GM23338 (cell line): ENCODE measurements at places on chromosomes 13 and 19. TPM values are rescaled to one million over a fixed set of nuclear protein-coding genes. Genes with fewer than 3 reads are reported as not detected.

SMIM24 gene
- total RNA-seq: 4.7 and 5.0 TPM in 2 replicates

ZNF17 gene
- 10.7 and 15.0 TPM in 2 replicates for total RNA-seq

MAST1 gene
- total RNA-seq: 13.4 and 19.9 TPM in 2 replicates

ZNF653 gene
- total RNA-seq: 4.9 and 5.3 TPM in 2 replicates

DNA sequence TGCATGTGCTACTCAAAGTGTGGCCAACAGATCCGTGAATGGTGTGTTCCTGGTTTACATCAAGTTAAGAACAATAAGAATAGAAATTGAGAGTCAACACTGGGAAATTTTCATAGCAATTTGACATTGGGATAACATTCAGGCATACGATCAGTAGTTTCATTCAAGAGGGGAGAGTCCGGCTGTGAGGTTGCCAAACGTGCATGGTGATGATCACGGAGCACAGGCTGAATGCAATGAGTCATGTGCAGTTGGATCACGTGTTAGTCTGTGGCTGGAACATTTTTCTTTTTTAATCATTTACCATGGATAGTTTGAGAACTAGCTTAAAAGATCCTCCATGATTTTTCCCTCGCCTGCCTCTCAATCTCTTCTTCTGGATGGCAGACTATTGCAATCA, 2.5 kb upstream of the DCT start:
- no peak for DNase-seq

DNA sequence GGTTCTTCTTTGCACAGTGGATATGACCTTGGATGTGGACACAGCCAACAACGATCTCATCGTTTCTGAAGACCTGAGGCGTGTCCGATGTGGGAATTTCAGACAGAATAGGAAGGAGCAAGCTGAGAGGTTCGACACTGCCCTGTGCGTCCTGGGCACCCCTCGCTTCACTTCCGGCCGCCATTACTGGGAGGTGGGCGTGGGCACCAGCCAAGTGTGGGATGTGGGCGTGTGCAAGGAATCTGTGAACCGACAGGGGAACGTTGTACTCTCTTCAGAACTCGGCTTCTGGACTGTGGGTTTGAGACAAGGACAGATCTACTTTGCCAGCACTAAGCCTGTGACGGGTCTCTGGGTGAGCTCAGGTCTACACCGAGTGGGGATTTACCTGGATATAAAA, 9.4 kb downstream of the RFPL4AL1 start:
- no peak for DNase-seq

DNA sequence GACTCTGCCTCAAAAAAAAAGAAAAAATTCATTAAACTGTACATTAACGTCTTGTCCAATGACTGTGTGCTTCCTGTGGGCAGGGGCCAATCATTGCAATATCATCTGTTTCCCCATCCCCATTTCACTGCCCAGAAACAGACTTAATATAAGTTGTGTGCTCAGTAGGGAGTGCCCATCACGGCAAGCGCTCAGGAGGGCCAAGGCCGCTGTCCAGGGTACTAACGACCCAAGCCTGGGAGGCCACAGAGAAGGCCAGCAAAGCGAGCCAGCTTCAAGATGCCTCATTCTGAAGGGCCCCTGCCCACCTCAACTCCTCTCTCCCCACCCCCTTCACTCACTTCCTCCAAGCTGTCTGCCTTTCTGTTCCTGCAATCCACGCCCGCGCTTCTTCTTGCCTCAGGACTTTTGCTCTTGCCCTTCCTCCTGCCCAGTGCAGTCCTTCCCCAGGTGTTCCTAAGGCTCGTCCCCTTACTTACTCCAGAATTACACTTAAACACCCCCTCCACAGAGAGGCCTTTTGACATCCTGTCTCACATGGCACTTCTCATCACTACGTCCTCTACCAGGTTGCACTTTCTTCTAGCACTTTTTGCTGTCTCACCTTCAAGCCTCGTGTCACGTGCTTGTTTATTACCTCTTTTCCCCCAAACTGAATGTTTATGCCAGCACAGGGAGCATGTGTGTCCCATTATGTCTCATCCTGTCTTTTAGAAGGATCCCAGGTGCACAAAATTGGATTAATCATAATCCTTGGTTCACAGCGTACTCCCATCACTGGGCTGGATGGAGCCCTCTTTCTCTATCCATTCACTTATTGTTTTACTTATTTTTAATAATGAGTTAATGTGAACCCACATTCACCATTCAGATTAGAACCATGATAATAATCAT, 11.3 kb upstream of the POU2F2 start:
- DNase-seq: peak; percentile 87

- DNase-seq: no peak
Measured at GRCh38 chr19:49981603-49982593, 20.9 kb upstream of the SIGLEC11 start.

DNA sequence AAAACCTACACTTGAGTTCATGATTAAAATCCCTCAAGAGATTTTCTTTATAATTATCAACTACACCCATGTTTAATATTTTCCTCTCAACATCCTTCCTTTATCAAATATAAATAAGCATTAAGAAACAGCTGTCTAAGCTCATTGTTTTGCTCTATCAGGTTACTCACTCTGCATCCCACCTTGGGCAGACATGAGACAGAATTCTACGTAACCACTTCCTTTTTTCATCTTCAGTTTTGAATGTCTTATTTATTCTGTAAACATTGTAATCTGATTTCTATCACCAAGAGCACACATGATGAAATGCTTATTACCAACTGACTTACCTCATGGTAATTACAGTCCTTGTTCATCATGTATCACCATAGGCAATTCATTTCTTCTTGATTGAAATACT, 1256.6 kb upstream of the ATXN8OS start:
- DNase-seq: no peak

GRCh38 chr13:79837741-79838450, 356.9 kb downstream of the NDFIP2 start:
- no peak for DNase-seq

- DNase-seq: no peak
Measured at GRCh38 chr19:15123900-15124299, 16.7 kb downstream of the SYDE1 start.

- no peak for DNase-seq
Measured at GRCh38 chr19:42134535-42135070, 2.4 kb upstream of the POU2F2 start.

GRCh38 chr13:32126756-32127155, 95.2 kb downstream of the FRY start:
- no peak for DNase-seq
